T-helper 17 cell (primary cell): ENCODE measurements at places on chromosomes 12 and 14. TPM values are rescaled to one million over a fixed set of nuclear protein-coding genes. Genes with fewer than 3 reads are reported as not detected.

BIN2 gene
- total RNA-seq = 216 TPM

WIF1 gene
- not detected for total RNA-seq

PGAM5 gene
- 19.6 TPM for total RNA-seq

LRIG3 gene
- total RNA-seq = not detected

TRHDE gene
- not detected for total RNA-seq

ARMH4 gene
- not detected for total RNA-seq

SRGAP1 gene
- 0.13 TPM for total RNA-seq

TC2N gene
- 178 TPM for total RNA-seq

SH2B3 gene
- total RNA-seq = 38.7 TPM

PLEKHD1 gene
- 0.70 TPM for total RNA-seq

COX8C gene
- total RNA-seq = not detected

TMEM229B gene
- total RNA-seq = 12.7 TPM

ERP27 gene
- 14.9 TPM for total RNA-seq

MGP gene
- total RNA-seq = not detected
